ENCODE measurements at places on chromosomes 2 and 18.

DNA sequence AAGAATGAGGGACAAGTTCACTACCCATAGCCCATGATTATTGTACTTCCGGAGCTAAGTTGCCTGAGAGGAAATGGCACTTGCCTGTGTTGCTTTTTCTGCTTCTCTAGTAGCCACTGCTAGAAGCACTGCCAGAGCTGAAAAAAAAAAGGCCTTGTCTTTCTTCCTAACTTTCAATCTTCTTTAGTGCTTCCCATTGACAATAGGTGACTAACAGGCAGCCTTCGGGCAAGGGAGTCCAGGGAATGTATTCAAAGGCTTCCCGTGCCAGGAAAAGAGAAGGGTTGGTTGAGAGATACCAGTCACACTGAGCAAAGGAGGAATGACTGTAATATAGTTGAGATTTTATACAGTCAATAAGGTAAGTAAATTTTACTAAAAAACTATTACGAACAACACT lies 242.0 kb downstream of the CALCRL start:
- no peak for DNase-seq

DNA sequence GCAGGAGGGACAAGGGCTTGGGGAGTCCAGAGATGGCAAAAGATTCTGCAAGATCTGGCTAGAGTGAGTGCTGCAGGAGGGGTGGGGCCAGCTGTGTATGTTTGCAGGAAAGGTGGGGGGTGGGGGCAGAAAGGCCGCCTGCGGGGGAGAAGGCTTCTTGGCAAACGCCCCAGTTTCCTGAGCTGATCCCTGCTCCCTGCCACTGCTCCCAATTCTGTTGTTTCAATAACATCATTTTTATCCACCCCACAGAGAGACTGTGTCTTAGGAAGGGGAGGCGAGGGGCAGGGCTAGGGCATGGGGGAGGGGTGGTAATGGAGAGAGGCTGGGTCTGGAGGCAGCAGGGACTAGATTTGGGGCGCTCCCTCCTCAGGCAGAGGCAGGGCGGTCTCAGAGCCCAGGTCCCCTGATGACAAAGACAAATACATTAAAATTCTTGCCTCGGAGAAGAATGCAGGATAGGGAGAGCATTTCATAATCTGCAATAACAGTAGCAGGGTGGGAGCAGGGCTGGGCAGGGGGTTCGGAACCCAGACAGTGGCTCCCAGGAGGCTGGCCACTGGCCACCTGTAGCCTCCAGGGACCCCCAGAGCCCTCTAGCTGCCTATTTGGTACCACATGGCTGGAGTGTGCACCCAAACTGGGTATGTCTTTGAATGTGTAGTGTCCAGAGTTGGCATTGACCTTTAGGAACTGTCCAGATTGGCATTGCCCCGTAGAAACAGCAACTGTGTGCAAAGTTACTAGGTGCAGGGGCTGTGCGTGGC lies 2.1 kb upstream of the WNT6 start:
- peak; percentile 23 for DNase-seq

- peak; percentile 6 for DNase-seq
Measured at GRCh38 chr2:34012715-34013302, 413.7 kb upstream of the FAM98A start.

DNA sequence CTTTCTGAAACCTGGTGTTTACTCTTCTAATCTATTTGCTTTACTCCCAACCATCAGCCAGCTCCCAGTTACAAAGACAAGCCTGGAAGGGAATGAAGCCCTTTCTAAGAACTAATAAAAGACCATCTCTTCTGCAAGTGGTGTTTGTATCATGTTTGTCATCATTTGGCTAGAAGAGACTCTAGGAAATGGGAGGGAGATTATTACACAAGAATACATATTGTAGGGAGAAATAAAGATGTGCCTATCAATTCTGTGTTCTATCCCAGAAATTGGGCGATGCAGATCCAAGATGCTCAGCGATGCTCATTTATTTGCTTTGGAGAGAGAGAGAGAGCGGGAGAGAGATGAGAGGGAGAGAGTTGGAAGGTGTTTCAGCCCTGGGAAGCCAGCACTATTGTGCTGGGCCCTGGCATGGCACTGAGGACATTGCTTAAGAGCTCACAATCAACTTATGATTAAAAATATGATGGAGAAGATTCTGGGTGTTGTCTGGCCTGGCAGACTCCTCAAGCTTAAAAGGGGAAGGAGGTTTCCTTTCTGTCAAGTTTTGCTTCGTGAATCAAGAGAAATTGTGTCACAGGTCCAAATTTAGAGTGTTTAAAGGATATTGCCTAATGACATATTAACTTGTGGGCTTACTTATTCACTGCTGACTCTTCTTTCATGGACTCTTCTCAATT lies 41.8 kb upstream of the AFF3 start:
- DNase-seq: no peak

DNA sequence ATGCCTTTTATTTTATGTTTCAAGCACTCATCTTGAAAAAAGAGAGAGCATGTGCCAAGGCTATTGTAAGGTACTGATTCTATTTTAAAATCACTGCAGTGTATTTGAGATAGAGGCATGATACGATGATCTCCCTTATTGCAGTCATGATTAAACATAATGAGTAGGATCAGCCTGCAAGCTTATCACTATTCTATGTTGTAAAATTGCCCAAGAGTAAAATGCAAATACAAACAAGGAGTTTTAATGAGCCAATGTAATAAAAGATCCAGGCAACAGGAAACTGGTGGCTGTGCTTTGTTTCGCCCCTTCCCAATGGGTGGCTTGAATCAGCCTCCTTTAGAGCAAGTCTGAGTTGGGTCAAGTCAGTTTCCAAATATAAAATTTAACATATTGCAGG lies 116.4 kb upstream of the RBMS1 start:
- DNase-seq: no peak

DNA sequence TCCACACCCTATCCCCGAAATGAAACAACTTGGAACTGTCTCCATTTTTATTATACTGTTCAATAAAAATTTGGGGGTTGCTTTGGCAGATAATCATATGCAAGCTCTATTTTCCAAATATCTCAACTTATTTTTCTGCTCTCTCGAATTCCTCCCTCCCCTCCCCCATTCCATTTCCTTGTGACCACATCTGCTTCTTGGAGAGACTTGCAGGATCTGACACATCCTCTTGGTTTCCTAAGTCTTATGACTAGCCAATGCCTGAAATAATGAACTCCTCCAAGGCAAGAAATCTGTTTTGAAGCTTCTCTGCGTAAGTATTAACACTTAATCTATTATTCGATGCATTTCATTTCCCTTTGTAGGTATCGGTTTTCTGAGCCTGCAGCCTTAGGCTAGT lies 16.1 kb downstream of the TGIF1 start:
- DNase-seq: peak; percentile 90

- DNase-seq: no peak
Measured at GRCh38 chr18:9987931-9988330, 74.1 kb downstream of the VAPA start.

- no peak for DNase-seq
Measured at GRCh38 chr18:52465391-52465790, 125.4 kb downstream of the DCC start.

DNA sequence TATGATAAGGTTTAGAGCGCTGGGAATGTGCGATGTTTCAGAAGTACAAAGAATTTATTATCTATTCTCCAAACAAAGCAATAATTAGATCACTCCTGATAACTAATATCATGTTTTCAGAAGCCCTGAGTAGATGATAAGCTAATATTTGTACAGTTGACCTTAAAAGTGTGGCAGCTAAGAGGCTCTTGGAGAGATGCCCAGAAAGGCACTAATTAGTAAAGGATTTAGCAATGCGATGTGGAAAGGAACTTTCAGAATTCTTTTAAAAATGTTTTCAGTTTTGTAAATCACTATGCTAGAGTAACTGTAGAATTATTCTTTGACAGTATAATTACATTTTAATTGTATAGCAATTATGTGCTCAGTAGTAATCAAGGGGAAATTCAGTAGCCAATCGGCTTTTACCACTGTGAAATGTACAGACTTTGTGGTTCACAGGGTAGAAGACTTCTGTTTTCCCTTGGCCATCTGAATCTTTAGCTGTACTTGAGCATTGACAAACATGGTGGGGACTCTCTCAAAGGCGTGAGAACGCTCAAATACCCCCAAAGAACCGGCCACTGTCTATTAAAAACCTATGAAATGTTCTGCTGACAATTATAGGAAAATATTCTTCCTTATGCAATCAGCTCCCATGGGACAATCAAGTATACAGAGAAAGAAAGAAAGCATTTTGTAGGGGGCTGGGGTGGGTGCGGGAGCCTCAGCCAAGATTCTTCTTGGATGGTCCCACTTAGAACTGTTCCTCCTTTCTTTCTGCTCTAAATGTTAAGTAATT lies 262.8 kb upstream of the AGAP1 start:
- DNase-seq: peak; percentile 27

GRCh38 chr2:47414682-47415458 lies 11.9 kb downstream of the MSH2 start:
- no peak for DNase-seq

DNA sequence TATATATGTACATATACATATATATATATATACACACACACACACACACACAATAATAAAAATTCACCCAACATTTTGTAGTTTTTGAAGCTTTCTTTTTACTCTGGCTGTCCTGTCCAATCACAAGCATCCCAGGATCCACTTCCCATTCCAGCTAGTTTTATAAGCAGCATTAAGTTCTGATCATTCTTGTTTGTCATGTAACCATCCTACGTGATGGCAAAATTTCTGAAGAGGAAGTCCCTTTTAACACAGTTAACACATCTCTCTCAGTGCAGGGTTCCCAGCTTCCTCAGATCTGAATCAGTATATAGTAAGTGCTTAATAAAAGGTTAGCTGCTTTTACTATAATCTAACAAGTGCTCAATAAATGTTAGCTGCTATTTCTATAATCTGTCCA lies 26.4 kb downstream of the MYOM1 start:
- DNase-seq: no peak

DNA sequence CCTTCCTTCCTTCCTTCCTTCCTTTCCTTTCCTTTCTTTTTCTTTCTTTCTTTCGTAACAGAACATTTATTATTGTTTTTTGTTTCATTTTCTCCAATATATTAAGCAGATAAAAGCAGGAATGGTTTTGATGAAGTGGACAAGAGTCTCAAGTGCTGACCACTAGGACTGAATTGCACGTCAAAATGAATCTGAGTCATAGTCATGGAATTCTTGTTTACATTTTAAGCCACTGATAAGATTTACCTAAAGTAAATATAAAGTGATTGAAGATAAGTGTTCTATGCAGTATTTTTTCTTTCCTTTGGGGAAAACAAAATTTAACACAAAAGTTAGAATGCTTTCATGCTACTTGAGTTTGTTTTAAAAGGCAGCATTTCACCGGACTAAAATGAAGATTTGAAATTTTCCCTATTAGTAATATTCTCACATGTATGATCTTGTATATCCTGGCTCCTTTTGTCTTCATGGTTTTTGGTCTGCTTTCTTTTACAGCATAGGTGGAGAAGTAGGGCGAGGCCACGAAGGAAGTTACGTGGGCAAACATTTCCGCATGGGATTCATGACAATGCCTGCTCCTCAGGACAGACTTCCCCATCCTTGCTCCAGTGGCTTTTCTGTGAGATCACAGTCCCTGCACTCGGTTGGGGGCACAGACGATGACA lies 113.5 kb downstream of the NYAP2 start:
- DNase-seq: peak; percentile 87

- peak; percentile 93 for DNase-seq
Measured at GRCh38 chr18:34978953-34979608, 62.1 kb upstream of the MAPRE2 start.

- DNase-seq: no peak
Measured at GRCh38 chr2:24359129-24360049, 947 bp downstream of the ITSN2 start.

- DNase-seq: no peak
Measured at GRCh38 chr2:107338059-107338458, 452.1 kb upstream of the ST6GAL2 start.
